HFFc6 (cell line): ENCODE measurements at places on chromosomes 6 and 20. TPM values are rescaled to one million over a fixed set of nuclear protein-coding genes. Genes with fewer than 3 reads are reported as not detected.
A peak's percentile ranks its signal among the peaks of the same experiment; 100 is the strongest.

GRCh38 chr6:35165630-35166071 is 24.5 kb upstream of the TCP11 start:
- H3K27me3 ChIP-seq: no peaks in the 10 kb centered on the region; the same call in 1 of the 2 replicates
- H3K36me3 ChIP-seq: peaks cover 7% of the 10 kb centered on the region; the same call in 1 of the 2 replicates
- DNase-seq: no peak
- H3K4me1 ChIP-seq: peaks cover 73% of the 10 kb centered on the region
- peak overlapping the region; percentile 86 for H3K27ac ChIP-seq

GRCh38 chr20:33148040-33148439 is 19.9 kb upstream of the BPIFA2 start:
- H3K4me3 ChIP-seq: no peak overlapping the region
- H3K36me3 ChIP-seq: no peaks in the 10 kb centered on the region
- H3K4me1 ChIP-seq: no peaks in the 10 kb centered on the region
- no peak overlapping the region for H3K27ac ChIP-seq
- DNase-seq: no peak

DNA sequence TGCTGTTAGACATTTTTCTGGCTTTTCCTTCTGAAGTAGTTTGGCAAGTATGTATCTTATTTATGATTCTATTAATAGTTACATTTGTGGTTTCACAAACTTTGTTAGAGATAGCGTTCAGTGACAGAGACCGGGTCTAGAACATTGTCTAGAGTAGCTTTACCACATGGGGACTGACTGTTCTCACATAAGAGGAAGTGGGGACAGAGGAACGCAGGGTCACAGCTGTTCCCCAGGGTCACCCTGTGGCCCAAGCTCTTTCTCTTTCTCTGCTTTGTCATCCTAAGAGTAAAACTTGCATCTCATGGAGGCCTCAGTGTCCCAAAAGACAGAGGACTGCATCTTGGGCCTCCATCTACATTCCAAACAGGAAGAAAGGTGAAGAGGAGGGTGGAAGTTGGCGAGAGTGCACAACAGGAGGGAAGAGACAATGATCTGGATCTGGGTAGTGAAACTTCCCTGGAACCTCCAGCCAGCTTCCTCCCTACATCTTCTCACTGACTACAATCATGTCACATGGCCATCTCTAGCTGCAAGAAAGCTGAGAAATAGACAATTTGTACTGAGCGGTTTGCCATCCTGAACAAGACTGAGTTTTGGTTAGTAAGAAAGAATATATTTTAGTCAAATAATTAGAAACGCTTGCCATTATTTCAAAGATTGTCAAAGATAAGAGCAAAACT is 645.8 kb upstream of the ARID1B start:
- DNase-seq: no peak
- no peak overlapping the region for H3K27ac ChIP-seq
- H3K36me3 ChIP-seq: no peaks in the 10 kb centered on the region; the same call in 1 of the 2 replicates

DNA sequence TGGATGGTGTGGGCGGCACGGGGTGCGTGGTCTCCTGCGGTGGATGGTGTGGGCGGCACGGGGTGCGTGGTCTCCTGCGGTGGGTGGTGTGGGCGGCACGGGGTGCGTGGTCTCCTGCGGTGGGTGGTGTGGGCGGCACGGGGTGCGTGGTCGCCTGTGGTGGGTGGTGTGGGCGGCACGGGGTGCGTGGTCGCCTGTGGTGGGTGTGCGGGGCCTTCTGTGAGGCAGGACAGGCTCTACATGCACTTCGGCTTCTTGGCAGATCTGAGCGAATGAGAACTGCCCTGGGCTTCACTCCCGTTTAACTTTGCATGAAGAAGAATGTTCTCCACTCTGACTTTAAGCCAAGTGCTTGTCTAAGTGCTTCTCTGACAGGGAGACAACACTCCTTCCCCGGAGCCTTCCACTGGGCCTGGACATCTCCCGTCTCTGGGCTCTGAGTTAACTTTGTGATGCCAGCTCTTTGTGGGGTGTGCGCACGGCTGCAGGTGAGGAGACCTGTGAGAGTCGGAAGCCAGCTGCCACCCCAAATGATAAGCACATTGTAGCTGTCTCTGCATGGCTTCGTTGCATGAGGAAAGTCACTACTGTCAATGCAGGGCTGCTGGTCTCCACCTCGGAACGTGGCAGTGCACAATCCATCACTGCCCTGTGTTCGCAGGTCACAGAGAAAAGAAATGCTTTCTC is 244.8 kb downstream of the DLL1 start:
- no peak overlapping the region for H3K4me3 ChIP-seq
- H3K36me3 ChIP-seq: peaks cover 4% of the 10 kb centered on the region; the same call in 1 of the 2 replicates
- H3K4me1 ChIP-seq: no peaks in the 10 kb centered on the region
- DNase-seq: no peak
- H3K27ac ChIP-seq: no peak overlapping the region

GRCh38 chr6:170229851-170230519 is 60.9 kb downstream of the DLL1 start:
- H3K27me3 ChIP-seq: peaks cover 14% of the 10 kb centered on the region
- H3K4me3 ChIP-seq: no peak overlapping the region
- no peaks in the 10 kb centered on the region for H3K36me3 ChIP-seq
- no peak for DNase-seq

GRCh38 chr6:130453230-130453629 is 87.4 kb downstream of the TMEM200A start:
- H3K27me3 ChIP-seq: no peaks in the 10 kb centered on the region
- no peaks in the 10 kb centered on the region; the same call in 1 of the 2 replicates for H3K36me3 ChIP-seq
- peak overlapping the region; percentile 36 for H3K27ac ChIP-seq
- DNase-seq: peak; percentile 70

DNA sequence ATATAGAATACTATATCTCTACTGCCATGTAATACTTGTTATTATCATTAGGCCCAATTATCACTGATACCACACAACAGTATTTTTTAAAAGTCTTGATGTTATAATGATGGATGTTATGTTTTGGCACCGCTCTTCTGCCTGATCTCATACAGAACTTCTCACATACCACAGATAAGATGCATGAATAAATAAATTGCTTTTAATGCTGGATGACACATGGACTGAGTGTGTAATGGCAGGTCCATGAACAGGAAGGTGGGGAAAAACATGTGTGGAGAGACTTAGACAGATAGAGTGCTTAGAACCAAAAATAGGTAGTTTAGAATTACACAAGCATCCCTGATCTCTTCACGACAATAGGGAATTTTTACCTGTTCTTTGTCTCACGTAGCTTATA is 258.4 kb upstream of the MARCKS start:
- no peaks in the 10 kb centered on the region for H3K36me3 ChIP-seq
- no peak for DNase-seq
- peaks cover 13% of the 10 kb centered on the region for H3K4me1 ChIP-seq
- H3K27me3 ChIP-seq: peaks cover 2% of the 10 kb centered on the region

- H3K4me1 ChIP-seq: no peaks in the 10 kb centered on the region
- DNase-seq: no peak
- H3K36me3 ChIP-seq: no peaks in the 10 kb centered on the region
- H3K4me3 ChIP-seq: no peak overlapping the region
Observed at GRCh38 chr20:39758876-39759275, 796.7 kb downstream of the DHX35 start.

- H3K27me3 ChIP-seq: no peaks in the 10 kb centered on the region
- no peaks in the 10 kb centered on the region; the same call in 1 of the 2 replicates for H3K36me3 ChIP-seq
- DNase-seq: no peak
- no peak overlapping the region for H3K27ac ChIP-seq
Observed at GRCh38 chr20:14726591-14726990, 389.2 kb upstream of the FLRT3 start.

DNA sequence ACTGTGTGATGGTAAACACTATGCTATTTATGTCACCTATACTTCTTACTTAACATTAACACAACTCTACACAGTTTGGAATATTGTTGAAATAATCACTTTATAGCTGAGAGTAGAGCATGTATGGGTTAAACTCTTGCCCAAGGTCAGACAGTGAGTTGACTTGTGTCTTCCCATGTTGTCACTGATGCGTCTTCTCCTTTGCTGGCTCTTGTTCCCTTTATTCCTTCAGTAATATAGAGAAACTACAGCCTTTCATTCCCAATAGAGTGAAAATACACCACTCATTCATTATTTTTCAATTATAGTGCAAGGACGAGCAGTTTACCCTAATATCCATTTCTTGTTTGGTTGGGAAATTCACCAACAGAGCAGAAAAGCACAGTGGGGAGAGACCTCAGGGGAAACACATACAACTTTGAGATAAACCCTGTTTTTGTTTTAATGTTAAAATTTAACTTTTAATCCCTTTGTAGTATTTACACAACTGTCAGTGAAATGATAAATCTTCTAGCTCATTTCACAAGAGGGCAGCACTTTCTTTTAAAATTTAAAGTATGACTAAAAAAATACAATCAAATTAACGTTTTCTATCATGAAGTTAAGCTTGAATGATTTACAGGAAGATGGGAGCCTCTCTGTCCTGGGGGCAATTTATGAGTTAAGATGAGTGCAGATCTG is 363.0 kb downstream of the UTRN start:
- no peak overlapping the region for H3K4me3 ChIP-seq
- no peak for DNase-seq
- no peak overlapping the region for H3K27ac ChIP-seq
- peaks cover 4% of the 10 kb centered on the region; the same call in 1 of the 2 replicates for H3K36me3 ChIP-seq
- H3K4me1 ChIP-seq: peaks cover 29% of the 10 kb centered on the region
- H3K27me3 ChIP-seq: no peaks in the 10 kb centered on the region

DNA sequence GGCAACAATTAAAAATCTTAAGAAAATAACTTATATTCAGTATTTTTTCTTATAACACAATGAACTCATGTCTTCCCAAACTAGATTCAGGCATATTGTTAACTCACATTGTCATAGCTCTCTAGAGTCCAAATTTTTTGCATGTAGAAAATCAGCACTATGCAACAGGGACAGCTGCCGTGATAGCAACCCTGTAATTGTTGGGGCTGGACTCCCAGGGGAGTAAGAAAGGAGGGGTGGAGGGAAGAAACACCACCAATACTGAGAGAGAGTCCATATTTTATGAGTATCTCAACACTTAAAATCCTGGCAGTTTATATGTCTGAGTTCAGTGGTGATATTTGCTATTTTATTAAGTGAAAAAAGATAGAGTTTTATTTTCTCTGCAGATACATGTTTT is 89.6 kb upstream of the HS3ST5 start:
- no peaks in the 10 kb centered on the region for H3K27me3 ChIP-seq
- no peak overlapping the region for H3K27ac ChIP-seq
- no peaks in the 10 kb centered on the region for H3K36me3 ChIP-seq
- H3K4me3 ChIP-seq: no peak overlapping the region
- H3K4me1 ChIP-seq: no peaks in the 10 kb centered on the region

- H3K4me1 ChIP-seq: no peaks in the 10 kb centered on the region
- peaks cover 11% of the 10 kb centered on the region for H3K27me3 ChIP-seq
- H3K27ac ChIP-seq: no peak overlapping the region
- H3K36me3 ChIP-seq: no peaks in the 10 kb centered on the region
Observed at GRCh38 chr6:4678506-4679300, 97.5 kb upstream of the CDYL start.

GRCh38 chr6:29792123-29793035 is 35.2 kb upstream of the HLA-G start:
- no peaks in the 10 kb centered on the region for H3K36me3 ChIP-seq
- no peak overlapping the region for H3K27ac ChIP-seq
- no peak for DNase-seq
- peaks cover 27% of the 10 kb centered on the region for H3K4me1 ChIP-seq
- peaks cover 18% of the 10 kb centered on the region for H3K27me3 ChIP-seq
- peak overlapping the region; percentile 73 for H3K4me3 ChIP-seq

DNA sequence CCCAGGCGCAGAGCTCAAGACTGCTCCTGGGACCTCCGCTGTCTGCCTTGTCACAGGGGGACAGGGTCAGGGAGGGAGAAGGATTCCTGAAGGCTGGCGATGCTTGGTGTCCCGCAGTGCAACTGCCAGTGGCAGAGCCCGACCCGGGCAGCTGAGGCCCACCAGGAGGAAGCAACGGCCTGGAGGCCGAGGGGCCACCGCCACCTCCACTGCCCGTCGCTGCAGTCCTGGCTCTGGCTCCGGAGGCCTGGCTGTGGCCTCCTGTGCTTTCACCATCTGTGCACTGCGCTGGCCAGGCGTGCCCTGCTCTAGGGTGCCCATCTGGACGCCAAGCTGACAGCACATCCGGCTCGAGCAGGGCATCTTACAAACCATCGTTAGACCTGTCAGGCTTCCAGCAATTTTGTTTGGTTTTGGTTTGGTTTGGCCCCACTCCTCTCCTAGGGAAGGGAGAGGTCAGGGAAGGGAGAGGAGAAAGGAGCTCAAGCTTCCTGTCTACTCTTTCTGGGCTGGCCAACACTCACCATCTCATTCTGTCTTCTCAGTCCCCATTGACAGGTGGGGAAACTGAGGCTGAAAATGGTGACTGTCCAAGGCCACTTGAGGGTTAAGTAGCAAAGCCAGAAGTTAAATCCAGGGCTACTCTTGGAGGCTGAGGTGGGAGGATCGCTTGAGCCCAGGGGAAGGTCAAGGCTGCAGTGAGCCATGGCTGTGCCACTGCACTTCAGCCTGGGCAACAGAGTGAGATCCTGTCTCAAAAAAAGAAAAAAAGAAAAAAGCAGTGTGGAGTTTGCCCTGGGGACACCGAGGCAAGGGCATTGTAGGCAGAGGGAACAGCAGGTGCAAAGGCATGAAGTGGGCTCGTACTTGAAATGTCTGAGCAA is 37.7 kb upstream of the NOL4L start:
- no peak overlapping the region for H3K27ac ChIP-seq
- peaks cover 22% of the 10 kb centered on the region for H3K27me3 ChIP-seq
- no peak for DNase-seq
- H3K36me3 ChIP-seq: no peaks in the 10 kb centered on the region

DNA sequence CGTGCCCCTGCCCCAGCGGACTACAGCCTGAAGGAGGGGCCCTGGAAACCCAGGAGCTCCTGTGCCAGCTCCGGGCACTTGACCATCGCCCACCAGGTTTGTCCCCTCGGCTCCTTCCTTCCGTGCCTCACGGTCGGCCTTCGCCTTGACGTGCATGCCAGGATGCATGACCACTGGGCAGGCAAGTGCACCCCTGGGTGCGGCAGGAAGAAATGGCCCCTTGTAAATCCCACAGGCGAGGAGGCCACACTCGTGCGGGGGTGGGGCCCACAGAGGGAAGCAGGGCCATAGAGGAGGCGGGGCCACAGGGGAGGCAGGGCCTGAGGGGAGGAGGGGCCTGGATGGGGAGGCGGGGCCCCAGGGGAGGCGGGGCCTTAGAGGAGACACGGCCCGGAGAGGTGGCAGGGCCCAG is 81.7 kb downstream of the YTHDF1 start:
- peaks cover 25% of the 10 kb centered on the region for H3K27me3 ChIP-seq
- H3K27ac ChIP-seq: no peak overlapping the region
- DNase-seq: no peak
- no peak overlapping the region for H3K4me3 ChIP-seq

- peaks cover 44% of the 10 kb centered on the region for H3K4me1 ChIP-seq
- no peak overlapping the region for H3K4me3 ChIP-seq
- DNase-seq: no peak
- H3K36me3 ChIP-seq: no peaks in the 10 kb centered on the region
- H3K27ac ChIP-seq: no peak overlapping the region
- H3K27me3 ChIP-seq: no peaks in the 10 kb centered on the region
Observed at GRCh38 chr6:154876486-154877280, 118.4 kb upstream of the TIAM2 start.

GRCh38 chr6:43265564-43265963 is 22.3 kb downstream of the TTBK1 start:
- DNase-seq: no peak
- no peaks in the 10 kb centered on the region for H3K36me3 ChIP-seq
- peaks cover 37% of the 10 kb centered on the region for H3K27me3 ChIP-seq
- no peak overlapping the region for H3K4me3 ChIP-seq
- no peak overlapping the region for H3K27ac ChIP-seq

- H3K4me3 ChIP-seq: peak overlapping the region; percentile 38
- peak overlapping the region; percentile 80 for H3K27ac ChIP-seq
- peaks cover 63% of the 10 kb centered on the region for H3K4me1 ChIP-seq
- no peaks in the 10 kb centered on the region for H3K27me3 ChIP-seq
Observed at GRCh38 chr20:8527998-8528723, 396.1 kb downstream of the PLCB1 start.

Gene RAB44
- 0.43 to 0.44 TPM in 2 of 3 replicates, not detected in the other for total RNA-seq

Gene C6orf163
- total RNA-seq: 0.14 to 0.32 TPM (median 0.20 TPM) in 3 replicates

Gene VWA7
- 0.48 to 0.64 TPM (median 0.64 TPM) in 3 replicates for total RNA-seq

Gene TBX18
- 14.9 to 24.1 TPM (median 19.9 TPM) in 3 replicates for total RNA-seq

Gene TMEM14B
- total RNA-seq: 82.7 to 101 TPM (median 98.4 TPM) in 3 replicates

Gene ZBTB46
- total RNA-seq: 0.59 to 1.2 TPM (median 0.90 TPM) in 3 replicates
